ENCODE measurements at places on chromosomes 2 and 18.
A peak's percentile ranks its signal among the peaks of the same experiment; 100 is the strongest.

GRCh38 chr2:172640389-172640788 lies 84.5 kb downstream of the PDK1 start:
- DNase-seq: no peak

- DNase-seq: peak; percentile 59
These were observed 146.9 kb upstream of the MAP3K20 start for GRCh38 chr2:172928756-172929155.

DNA sequence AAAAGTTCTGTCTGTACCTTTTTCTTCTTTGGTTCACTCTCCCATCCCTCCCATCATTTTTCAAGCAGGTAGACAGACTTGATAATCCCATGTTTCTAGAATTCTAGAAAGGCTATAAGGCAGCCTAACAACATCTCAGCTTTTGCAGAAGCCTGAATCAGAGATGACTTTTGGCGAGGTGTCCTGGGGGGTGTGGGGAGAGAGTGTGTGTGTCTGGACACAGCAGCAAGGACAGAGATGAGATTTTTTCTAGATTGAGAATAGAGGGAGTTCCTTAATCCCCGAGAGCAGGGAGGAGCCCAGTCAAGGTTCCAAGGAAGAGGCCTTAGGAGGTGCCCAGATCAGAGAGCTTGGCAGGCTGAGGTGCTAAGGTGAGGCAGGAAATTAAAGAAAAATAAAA lies 22.0 kb upstream of the LAPTM4A start:
- no peak for DNase-seq

DNA sequence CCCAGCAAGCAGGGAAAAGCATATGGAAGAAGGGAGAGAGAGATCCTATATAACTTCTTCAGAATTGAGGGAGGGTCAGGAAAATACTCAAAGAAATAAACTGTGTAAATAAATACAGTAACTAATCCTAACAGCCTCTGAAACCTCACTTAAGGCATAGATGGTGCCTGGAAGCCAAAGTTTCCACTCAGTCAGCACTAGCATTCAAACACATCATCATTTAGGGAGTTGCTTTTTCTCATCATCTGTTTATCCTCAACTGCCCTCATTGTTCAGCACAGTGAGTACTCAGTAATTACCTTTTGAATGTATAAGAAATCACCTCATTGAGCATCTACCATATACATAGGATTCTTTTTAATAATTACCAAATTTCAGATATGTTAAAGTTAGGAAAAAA lies 262.9 kb downstream of the C1D start:
- no peak for DNase-seq

DNA sequence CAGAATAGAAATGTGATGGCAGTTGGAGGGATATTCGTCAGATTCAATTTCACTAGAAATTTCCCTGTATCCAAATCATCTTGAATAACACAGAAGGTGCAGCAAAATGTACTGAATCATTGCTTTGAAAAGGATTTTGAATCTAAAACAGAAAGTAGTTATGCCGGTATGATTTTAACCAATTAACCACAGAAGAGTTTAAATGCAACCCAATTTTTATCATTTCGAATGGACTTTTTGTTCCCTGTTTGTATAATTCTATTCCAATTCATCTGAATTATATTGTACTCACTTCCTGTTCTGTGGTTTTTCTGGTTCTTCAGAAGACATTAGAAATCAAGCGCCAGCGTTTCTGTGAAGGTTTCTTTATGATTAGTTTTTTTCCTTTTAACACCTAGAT lies 190.4 kb downstream of the MYO3B start:
- DNase-seq: no peak

GRCh38 chr18:76080430-76080829 lies 414.6 kb downstream of the ZNF516 start:
- no peak for DNase-seq

DNA sequence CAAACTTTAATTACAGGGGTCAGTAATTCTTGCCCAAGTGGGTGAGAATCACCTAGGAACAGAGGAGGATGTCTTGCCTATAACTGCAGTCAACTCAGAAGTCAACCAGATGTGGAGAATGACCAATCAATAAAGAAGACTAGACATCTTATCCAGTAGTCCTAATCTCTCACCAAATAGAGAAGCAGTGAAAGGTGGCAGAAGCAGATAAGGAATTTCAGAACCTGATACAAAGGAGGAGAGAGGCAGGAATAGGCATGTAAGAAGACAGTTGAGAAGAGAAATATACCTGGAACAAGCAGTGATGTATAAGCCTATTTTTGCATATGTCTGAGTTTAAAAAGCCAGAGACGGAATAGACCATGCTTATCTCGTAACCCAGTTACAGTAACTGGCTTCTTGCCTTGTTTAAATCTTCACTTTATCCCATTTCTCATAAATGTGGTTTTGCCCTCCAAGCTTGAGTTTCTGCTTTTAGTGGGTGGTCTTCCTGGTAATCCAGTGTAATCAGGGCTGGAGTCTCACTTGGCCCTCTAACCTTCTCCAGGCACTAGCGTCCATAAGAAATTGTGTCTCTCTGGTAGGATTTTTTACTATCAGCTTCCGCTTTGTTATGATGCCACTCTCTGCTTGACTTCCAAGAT lies 401.0 kb downstream of the SUCLG1 start:
- DNase-seq: no peak

GRCh38 chr2:78606895-78607294 lies 418.6 kb upstream of the REG3G start:
- no peak for DNase-seq

DNA sequence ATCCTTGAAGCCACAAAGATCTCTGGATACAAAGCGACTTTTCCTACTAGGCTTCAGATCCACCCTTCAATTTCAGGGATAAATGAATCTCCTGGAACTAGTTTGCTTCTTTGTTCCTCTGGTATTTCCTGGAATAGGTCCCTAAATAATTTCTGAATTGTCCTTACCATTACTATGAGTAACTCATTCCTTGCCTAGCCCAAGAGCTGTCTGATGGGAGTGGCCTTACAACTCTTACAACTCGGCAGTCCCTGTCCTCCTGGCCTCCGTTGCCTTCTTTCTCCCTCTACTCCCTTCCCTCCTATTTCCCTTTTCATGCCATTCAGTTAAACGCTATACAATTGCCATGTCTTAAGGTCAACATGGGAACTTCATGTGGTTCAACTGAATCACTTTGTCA lies 98.2 kb upstream of the FHL2 start:
- no peak for DNase-seq

- DNase-seq: no peak
These were observed 185.1 kb downstream of the MYO3B start for GRCh38 chr2:170362871-170363631.
